ENCODE measurements at places on chromosomes 2 and 18.

GRCh38 chr2:74513605-74514367 lies 464 bp upstream of the TLX2 start:
- DNase-seq = no peak

DNA sequence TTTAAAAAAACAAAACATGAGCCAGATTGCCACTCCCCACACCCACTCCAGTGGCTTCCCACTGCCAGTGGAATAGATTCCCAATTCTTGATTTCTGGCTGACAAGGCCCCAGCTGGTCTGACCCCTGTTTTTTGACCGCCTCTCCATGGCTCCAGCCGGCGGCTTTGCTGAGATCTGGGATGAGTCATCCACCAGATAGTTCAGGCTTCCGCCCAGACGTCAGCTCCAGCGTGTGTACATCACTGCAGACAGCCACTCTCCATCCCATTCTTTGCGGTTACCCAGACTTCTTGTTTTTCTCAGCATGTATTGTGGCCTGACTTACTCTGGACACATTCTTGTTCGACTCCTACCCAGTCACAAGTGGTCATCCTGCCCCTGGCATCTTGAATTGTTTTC lies 227.9 kb downstream of the GBX2 start:
- DNase-seq = no peak

DNA sequence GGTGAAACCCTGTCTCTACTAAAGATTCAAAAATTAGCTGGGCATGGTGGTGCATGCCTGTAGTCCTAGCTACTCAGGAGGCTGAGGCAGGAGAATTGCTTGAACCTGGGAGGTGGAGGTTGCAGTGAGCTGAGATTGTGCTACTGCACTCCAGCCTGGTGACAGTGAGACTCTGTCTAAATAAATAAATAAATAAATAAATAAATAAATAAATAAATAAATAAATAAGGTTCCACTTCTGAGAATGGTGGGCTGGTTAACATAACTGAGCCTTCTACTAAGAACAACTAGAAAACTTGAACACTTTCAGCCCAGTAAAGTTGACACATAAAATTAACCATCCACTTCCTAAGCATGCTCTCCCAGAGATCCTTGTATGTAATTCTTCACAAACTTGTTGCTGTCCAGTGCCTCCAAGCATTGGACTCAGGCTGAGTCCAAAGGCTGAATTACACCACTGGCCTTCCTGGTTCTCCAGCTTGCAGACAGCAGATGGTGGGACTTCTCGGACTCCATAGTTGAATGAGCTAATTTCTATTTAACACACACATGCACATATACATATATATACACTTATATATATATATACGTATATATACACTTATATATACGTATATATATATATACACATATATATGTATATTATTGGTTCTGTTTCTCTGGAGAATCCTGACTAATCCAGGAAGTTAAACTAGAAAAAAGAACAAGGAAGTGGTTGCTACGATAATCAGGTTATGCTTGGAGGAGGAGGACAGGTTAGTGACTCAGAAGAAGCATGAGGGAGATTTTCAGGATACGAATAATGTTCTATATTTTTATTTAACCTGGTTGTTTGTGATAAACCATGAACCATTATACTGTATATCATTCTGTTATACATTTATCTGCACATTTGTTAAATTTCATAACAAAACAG lies 348.8 kb downstream of the METTL4 start:
- no peak for DNase-seq

- no peak for DNase-seq
Observed at GRCh38 chr2:233463586-233463985, 103.0 kb downstream of the USP40 start.

- DNase-seq = no peak
Observed at GRCh38 chr18:54531402-54532065, 59.5 kb upstream of the DYNAP start.

GRCh38 chr2:109330056-109330455 lies 201.1 kb downstream of the SH3RF3 start:
- no peak for DNase-seq

DNA sequence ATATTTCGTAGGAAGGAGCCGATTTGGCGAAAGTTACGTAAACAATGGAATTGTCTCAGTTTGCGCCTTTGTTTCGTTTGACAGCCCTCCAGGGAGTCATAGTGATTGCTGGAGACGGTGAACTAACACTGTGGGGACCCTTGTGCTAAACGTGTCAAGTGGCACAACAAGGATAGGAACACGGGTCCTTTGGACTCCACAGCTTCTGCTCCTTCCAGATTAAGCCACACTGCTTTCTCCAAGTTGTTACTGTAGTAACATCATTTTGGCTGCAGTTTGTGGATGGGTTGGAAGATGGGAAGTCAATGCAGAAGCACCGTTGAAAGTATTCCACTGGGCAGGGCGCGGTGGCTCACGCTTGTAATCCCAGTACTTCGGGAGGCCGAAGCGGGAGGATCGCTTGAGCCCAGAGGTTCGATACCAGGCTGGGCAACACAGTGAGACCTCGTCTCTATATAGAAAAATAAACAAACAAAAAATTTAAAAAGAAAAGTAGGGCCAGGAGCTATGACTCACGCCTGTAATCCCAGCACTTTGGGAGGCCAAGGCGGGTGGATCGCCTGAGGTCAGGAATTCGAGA lies 636 bp upstream of the IMMT start:
- DNase-seq = no peak

Data from activated CD8-positive, alpha-beta memory T cell treated with anti-CD3 and anti-CD28 coated beads for 1 hour (primary cell).